ENCODE measurements at places on chromosomes 4 and X. TPM values are rescaled to one million over a fixed set of nuclear protein-coding genes. Genes with fewer than 3 reads are reported as not detected.

The SYN1 gene
- 0.88 TPM for total RNA-seq

The FHL1 gene
- 82.2 TPM for total RNA-seq

The HSD17B13 gene
- total RNA-seq = not detected

The THAP6 gene
- total RNA-seq = 5.8 TPM

The REELD1 gene
- total RNA-seq = not detected

Measured in glomerular endothelial cell (primary cell).